ENCODE measurements at places on chromosomes 1 and 21. TPM values are rescaled to one million over a fixed set of nuclear protein-coding genes. Genes with fewer than 3 reads are reported as not detected.

CLDN19 gene
- not detected for total RNA-seq

SPAG17 gene
- not detected for total RNA-seq

ABCA4 gene
- total RNA-seq: 0.18 TPM

SPRR5 gene
- total RNA-seq: not detected

CEPT1 gene
- 11.7 TPM for total RNA-seq

KIF21B gene
- 2.1 TPM for total RNA-seq

TIE1 gene
- not detected for total RNA-seq

C8A gene
- total RNA-seq: not detected

BTG3 gene
- 22.6 TPM for total RNA-seq

FAM151A gene
- 0.34 TPM for total RNA-seq

CHIA gene
- not detected for total RNA-seq

CR1 gene
- not detected for total RNA-seq

OR2T35 gene
- not detected for total RNA-seq

DENND2D gene
- total RNA-seq: 1.2 TPM

NUAK2 gene
- 20.1 TPM for total RNA-seq

INSRR gene
- total RNA-seq: not detected

DCDC2B gene
- not detected for total RNA-seq

ANGPTL7 gene
- total RNA-seq: not detected

PLA2G2E gene
- total RNA-seq: not detected

FCGR2B gene
- not detected for total RNA-seq

METTL18 gene
- 5.1 TPM for total RNA-seq

ETV3L gene
- total RNA-seq: not detected

CRYAA gene
- total RNA-seq: 0.18 TPM

KRTAP19-1 gene
- not detected for total RNA-seq

LHX8 gene
- total RNA-seq: 0.83 TPM

AVPR1B gene
- not detected for total RNA-seq

VASH2 gene
- 3.1 TPM for total RNA-seq

CLCNKA gene
- total RNA-seq: 0.07 TPM

All from A549 treated with dexamethasone at 1 μM for 4 hours (cell line).